Vagina (tissue), 2 donors: ENCODE measurements at places on chromosomes 11 and 22.

DNA sequence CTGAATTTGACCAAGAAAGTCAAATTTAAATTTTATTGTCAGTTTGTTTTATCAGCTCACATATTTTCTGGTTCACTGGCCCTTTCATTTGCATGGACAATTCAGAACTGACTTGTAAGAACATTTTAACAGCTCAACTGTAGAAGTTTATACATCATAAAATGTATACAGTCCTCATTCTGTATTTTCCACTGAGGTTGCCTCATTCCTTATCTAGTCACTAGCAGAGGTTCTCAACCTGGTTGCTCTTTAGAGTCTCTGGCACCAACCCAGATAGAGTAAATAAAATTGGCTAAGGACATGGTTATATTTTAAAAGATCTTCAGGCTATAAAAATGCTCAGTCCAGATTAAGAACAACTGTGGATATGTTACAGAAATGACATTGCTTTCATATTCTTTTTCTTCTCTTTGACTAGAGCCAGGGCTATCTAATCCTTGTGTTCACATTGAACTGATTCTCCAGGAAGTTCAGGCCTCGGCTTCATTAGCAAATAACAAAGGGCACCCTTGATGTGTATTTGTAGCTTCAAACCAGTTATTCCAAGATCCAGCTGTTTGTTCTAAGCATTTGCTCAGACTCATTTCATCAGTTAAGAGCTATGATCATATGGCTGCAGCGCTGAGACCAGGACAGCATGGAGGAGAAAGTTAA lies 782.5 kb downstream of the ETS1 start:
- no peaks in the 10 kb centered on the region for H3K36me3 ChIP-seq
- no peak for DNase-seq
- no peaks in the 10 kb centered on the region for H3K27me3 ChIP-seq
- no peak overlapping the region for H3K27ac ChIP-seq
- H3K4me3 ChIP-seq, result no peak overlapping the region

DNA sequence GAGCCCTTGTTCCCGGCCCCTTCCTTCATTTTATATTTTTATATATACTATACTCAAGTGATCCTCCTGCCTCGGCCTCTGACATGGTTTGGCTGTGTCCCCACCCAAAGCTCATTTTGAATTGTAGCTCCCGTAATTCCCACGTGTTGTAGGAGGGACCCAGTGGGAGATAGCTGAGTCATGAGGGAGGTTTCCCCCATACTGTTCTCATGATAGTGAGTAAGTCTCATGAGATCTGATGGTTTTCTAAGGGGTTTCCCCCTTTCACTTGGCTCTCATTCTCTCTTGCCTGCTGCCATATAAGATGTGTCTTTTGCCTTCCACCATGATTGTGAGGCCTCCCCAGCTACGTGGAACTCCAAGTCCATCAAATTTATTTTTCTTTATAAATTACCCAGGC lies 7.2 kb upstream of the ZNF280A start:
- no peaks in the 10 kb centered on the region for H3K4me1 ChIP-seq
- H3K4me3 ChIP-seq, result no peak overlapping the region
- H3K36me3 ChIP-seq, result no peaks in the 10 kb centered on the region
- H3K27ac ChIP-seq, result no peak overlapping the region
- DNase-seq, result no peak

- peaks cover 13% of the 10 kb centered on the region for H3K4me1 ChIP-seq
- H3K27ac ChIP-seq, result no peak overlapping the region
- H3K27me3 ChIP-seq, result no peaks in the 10 kb centered on the region
Observed at GRCh38 chr11:77865805-77866204, 44.9 kb downstream of the AAMDC start.

DNA sequence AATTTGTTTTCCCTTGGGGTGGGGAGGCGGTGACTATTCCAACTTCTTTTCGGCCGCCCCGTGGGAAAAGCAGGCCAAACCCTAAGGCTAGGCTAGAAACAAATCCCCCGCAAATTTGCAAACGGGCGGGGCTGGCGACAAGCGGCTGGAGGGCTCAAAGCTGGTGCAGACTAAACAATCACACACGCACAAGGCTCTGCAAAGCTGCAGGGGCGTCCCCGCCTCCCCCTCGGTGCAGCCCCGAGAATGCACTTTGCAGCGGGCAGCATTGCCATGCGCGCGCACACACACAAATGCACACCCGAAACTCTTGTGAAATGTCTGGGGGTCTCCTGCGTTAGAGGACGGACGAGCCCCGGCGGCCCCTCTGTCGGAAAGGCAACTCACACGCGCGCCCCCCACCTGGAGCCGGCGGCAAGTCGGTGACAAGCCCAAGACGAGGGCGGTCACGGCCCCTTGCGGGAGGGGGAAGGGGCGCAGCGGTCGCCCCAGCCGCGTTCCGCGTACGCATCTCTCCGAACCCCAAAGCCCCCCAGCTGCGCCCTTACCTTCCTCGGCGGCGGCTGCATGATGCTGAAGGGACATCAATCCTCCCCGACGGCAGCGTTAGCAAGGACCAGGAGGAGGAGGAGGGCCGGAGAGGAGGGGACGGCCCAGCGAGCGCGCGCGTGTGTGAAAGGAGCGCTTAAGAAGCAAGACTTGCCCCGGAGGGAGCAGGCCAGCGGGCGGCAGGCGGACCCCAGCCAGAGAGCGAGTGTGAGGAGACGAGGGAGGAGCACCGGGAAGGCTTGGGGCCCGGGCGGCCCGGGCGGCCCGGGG lies 600 bp downstream of the FCHSD2 start:
- peaks cover 24% of the 10 kb centered on the region for H3K4me1 ChIP-seq
- H3K4me3 ChIP-seq, result peak overlapping the region; percentile 79
- no peaks in the 10 kb centered on the region for H3K27me3 ChIP-seq
- H3K36me3 ChIP-seq, result no peaks in the 10 kb centered on the region
- H3K27ac ChIP-seq, result peak overlapping the region; percentile 97

GRCh38 chr11:122789907-122790306 lies 48.4 kb upstream of the CRTAM start:
- no peak overlapping the region for H3K27ac ChIP-seq
- no peaks in the 10 kb centered on the region for H3K36me3 ChIP-seq
- H3K4me1 ChIP-seq, result peaks cover 5% of the 10 kb centered on the region

DNA sequence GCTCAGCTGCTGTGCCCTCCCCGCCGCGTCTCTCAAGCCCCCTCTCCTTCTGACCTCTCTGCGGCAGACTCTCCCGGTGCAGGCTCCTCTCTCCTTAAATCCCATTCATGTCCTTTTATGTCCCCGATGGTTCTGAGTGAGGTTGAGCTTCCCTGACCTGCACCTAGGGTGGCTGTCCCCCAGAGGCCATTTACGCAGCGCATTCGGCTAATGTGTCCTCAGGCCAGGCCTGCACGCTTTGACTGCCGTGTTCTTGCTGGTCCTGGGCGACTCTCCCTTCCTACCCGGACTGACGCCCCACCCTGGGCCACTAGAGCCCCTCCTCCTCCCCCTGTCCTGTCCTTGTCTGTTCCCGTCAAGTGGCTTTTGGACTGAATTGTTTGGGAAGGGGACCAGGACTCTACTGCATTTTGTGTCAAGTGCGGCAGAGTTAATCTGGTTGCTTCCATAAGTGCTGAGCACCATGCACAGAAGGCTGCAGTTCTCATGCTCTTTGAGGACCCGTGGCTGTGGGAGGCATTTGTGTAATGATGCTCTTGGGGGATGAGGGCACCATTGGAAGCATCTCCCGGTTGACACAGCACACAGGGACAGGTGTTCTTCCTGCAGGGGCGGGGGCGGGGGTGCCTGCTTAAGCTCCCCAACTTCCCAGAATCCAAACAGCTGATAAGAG lies 37.1 kb downstream of the IGHMBP2 start:
- H3K27me3 ChIP-seq, result no peaks in the 10 kb centered on the region
- DNase-seq, result no peak
- peak overlapping the region; percentile 51 for H3K27ac ChIP-seq
- H3K4me3 ChIP-seq, result no peak overlapping the region
- H3K4me1 ChIP-seq, result peaks cover 9% of the 10 kb centered on the region

- H3K27ac ChIP-seq, result no peak overlapping the region
- H3K4me1 ChIP-seq, result peaks cover 51% of the 10 kb centered on the region
- no peak for DNase-seq
- H3K27me3 ChIP-seq, result no peaks in the 10 kb centered on the region
- no peaks in the 10 kb centered on the region for H3K36me3 ChIP-seq
Observed at GRCh38 chr22:29937940-29938693, 55.1 kb downstream of the MTMR3 start.
